Stimulated activated naive CD4-positive, alpha-beta T cell (primary cell): ENCODE measurements at places on chromosomes 1 and 21.

DNA sequence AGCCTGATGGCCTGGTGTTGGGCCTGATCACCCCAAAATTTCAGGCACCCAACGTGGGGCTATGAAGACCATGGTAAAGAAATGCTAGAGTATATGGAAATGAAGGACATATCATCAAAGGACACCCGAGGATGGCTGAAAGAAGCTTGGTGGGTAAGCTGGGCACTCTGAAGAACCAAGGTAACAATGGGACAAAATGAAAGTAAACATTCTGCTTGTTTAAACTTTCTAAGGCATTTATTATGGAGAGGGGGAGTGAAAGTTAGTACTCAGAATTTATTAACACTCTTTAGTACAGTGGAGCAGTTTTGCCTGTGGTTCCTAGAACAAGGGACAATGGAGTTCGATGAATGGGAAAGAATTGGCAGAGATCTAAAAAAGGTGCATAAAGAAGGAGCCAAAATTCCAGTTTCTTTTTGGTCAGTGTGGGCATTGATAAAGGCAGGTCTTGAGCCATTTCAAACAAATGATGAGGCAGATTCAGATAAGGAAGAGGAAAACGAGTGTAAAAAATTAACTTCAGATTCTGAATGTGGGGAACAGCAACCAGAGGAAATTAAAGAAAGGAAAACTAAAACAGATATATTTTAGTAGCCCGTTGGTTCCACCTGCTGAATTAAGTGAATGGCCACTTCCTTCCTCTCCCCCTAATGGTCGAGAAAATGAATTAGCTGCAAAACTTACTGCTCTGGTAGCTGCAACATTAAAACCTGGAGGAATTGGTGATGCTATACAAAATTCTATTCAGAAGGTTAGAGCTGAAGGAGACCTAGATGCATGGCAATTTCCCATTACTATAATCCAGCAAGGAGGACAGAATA is 8.4 kb upstream of the PM20D1 start:
- no peak for DNase-seq

DNA sequence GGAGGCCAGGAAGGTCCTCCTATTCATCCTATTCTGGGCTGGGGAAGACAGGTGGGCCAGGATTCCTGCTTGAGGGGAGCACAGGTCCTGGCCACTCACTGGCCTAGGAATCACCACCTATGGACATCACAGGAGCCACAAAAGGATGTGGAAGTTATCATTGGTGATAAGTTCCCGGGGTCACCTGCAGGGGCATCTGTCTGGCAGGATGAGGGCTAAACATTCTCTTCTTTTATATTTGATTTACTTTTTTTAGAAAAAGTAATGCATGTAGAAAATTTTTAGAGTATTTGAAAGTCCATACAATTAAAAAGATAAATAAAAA is 33.2 kb upstream of the KIAA0040 start:
- no peak for DNase-seq

DNA sequence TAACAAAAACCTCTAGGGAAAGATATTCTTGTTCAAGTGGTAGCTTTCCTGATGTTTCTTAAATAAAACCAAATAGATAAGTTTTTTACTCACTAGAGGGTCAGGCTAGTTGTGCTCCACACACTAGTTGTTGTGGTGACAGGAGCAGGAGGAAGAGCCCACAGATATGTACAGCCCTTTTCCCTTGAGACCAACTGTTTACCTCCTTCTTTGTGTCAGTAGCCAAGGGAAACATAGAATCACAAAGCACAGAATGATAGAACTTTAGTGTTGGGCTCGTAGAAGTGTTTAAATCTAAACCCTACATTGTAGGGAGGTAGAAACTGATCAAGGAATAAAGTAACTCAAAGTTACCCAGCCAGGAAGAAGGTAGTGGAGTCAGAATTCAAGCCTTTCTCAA is 309.0 kb downstream of the CTH start:
- no peak for DNase-seq

DNA sequence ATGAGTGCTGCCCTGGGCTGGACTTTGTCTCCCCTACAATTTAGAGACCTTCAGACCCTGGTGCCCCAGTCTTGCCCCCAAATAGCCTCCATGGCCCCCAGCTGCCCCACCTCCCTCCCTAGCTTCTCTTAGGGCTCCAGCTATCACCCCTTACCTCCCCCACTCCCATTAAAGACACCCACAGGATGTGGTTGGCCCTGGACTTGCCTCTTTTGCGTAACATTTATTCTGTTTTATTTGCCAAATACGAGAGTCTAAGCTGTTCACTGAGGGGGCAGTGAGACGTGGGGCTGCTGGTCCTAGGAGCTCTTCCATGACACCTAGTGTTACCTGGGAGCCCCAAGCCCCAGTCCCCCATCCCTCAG is 4.5 kb downstream of the ZC3H12A start:
- DNase-seq = peak; percentile 31

DNA sequence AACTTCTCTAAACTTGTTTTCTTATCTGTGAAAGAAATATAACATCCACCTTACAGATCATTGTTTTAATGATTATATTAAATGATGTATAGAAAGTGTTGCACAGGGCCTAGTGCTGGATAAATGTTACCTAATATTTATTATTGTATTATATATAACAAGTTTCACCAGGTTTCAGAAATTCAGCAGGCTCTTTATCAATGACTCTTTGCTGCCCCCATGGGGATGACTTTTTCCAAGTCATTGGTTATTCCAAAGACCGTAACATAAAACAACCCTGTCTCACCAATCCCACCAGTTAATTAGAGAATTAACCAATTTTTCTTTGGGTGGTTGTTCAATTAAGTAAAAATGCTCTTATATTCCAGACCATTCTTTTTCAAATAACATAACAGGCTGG is 7.3 kb upstream of the DEDD start:
- DNase-seq = no peak

GRCh38 chr21:34688145-34688544 is 19.4 kb downstream of the CLIC6 start:
- no peak for DNase-seq

- DNase-seq = no peak
Measured at GRCh38 chr1:55539652-55540512, 324.7 kb upstream of the USP24 start.

DNA sequence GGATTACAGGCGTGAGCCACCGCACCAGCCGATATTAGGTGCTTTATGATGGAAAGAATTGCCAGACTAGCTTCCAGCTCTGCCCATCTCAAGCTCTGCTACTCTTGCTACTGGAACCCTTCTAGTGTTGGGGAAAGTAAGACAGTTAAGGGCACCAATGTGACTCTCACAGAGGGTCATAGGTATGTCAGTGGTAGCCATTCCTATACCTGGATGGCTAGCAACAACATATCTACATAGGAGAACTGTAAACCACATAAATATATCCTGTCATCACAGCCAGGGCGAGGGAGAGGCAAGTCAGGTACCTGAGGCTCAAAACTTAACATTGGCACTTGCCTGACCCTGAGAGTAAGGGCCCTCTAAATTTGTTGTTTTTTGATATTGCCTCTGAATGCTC is 1.7 kb upstream of the RHOU start:
- DNase-seq = no peak

DNA sequence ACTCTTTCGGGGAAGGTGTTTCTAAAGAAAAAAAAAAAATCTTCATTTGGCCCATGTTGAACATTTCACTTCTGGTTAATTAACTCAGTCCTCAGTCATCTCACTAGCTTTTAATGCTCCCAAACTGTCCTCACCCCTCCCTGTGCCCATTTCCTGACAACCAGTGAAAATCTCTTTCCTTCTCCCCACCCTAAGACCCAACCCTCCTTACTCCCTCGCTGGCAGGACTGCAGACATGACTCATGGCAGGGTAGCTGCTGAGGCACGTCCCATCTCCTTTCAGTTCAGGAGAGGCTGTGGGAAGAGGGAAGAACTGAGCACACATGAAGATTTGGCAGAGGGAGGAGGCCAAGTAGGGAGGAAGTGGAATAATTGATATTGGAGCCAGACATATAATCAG is 12.6 kb downstream of the PKP1 start:
- DNase-seq = no peak

DNA sequence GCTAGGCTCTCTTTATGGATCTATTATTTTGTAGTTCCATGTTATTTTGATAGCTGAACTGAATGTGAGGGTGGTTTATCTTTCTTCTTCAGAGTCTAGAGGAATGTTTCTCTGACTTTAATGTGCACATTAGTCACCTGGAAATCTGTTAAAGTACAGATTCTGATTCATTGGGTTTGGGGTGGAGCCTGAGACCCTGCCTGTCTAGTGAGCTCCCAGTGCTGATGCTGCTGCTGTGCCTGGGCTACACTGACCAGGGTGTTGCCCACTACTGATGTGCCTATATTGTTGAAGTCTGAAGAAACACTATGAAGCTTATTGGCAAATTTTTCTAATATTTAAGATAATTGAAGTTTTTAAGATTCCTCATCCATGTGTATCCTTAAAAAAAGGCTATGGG is 35.9 kb downstream of the CD46 start:
- DNase-seq = no peak

- DNase-seq = no peak
Measured at GRCh38 chr1:248348475-248348874, at the start of gene OR14C36. Gene OR14C36, plus strand, starts transcription at chr1:248348775. Its CDS starts 0 bp downstream, at chr1:248348775.

DNA sequence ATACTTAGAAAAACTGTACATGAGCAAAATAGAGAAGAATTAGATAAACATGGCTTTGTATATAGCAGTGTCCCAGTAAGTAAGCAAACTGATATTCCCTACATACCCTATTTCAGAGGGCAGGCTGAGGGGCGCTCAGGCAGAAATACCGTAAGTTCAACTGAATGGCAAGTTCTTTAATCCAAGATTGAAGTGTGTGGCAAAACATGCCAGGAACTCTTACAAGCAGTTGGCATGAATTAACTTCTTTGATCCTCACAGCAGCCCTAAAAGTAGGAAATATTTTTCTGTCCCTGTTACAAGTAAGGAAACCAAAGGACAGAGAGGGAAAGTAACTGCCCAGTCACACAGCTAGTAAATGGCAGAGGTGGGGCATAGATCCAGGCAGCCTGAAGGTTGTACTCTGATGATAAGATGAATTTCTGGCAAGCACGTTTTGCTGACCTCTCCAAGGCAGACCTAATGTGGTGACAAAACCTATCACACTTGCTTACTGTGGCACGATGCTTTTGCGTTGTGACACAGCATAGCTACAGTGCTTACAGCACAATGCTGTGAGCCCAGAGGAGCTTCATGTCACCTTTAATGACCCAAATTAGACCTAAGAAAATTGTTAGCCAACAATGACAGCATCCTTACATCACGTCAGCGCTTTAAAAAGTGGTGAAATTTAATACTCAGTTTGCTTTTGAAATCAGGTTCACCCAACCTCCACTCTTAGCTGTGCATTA is 35.0 kb upstream of the THEM4 start:
- no peak for DNase-seq

- peak; percentile 93 for DNase-seq
Measured at GRCh38 chr21:45615145-45615711, 28.3 kb upstream of the PCBP3 start.

DNA sequence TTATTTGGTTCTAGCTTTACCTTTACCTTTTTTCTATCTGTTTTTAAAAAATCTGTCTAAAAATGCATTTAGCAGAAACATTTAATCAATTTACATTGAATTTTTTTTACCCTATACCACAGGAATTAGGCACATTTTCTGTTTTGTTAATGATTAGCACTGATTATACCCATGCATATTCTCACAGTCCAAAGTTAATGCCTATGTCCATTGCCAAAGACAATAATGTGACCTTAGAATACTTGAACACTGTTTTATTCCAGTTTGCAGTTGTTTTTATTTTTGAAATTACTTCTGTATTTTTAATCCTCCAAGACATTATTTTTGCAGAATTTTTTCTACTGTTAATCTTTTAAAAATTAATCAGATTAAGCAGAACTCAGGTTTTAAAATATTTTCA is 11.0 kb upstream of the AMY2B start:
- DNase-seq = no peak

DNA sequence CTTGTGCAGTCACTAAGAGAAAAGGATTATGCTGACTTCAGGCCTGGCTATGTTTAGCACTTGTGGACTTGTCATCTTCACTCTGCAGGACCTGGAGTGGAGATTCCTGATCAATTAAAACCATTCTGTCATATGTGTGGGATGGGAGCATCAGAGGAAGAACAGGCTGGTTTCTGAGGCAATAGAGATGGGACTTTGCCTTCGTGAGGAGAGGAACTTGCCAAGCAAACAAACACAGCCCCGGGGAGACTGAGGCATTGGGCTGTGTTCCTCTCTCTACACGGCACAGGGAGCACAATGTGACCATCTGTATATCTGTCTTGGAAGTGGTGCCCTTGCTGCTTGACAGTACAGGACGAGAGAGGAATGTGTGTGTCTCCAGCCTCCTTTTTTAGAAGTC is 23.1 kb downstream of the VASH2 start:
- DNase-seq = no peak

DNA sequence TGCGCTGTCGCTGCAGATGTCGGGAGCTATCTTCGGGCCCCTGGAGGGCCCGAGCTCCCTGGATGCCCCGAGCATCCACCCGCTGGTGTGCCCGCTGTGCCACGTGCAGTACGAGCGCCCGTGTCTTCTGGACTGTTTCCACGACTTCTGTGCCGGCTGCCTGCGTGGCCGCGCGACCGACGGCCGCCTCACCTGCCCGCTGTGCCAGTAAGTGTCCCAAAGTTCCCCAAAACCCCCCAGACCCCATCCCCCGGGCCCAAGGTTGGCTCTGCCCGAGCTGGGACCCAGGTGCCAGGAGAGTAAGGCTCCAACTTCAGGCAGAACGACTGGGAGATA is 569 bp downstream of the RNF207 start:
- DNase-seq = no peak

DNA sequence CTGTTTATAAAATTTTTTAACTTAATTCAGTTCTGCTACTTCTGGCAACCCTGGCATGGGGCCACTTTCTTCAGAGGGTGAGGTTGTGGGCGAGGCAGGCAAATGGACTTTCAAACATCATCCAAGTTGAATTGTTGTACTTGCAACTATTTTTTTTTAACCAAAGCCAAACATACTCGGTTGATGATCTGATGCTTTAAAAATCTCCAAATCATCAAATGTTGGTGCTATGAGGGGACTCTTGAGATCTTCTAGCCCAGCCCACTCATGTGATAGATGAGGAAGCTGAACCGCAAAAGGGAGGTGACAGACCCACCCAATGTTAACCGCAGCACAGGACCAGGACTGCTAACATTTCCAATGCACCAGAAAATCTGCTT is 6.7 kb downstream of the SLC1A7 start:
- DNase-seq = no peak

DNA sequence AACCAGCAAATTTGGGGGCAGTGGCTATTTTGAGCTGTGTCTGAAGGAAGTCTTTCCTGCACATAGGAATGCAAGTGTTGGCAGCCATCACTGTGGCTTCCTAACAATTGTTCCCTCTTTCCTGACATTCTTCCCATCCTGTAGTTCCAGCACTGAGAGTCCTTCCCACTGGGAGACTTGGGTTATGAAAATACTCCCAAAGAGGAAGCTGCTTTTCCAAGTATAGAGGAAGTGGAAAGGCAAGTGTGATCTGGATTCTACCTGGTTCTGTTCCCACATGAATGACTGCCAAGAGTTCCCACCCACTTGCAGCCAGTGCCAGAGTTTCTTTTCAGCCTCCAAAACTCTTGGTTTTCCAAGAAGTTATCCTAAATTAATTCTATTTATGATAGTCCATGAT is 98.5 kb upstream of the CD53 start:
- DNase-seq = no peak
